Stimulated activated CD4-positive, alpha-beta T cell treated with anti-CD3 and anti-CD28 coated beads, Interleukin-15, amount 100 ng/mL, for 1 hour (primary cell): ENCODE measurements at places on chromosomes 6 and 20.

DNA sequence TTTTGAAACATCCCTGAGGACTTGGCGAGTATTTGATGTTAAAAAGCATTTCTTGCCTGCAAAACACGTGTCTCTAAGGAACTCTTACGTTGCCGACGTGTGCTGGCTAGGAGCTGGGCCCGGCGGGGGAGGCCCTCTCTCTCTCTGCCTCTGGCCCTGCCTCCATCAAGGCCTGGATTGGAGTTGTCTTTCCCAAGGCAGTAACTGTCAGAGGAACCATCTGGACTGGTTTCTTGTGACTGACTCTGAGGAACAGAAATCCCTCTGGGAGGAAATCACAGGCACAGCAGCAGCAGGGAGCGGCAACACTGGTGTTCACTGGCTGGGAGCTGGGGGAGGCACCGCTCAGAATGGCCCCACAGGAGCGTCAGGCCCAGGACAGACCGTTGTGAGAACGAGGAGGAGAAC, 244.2 kb downstream of the NRN1 start:
- DNase-seq, result no peak

DNA sequence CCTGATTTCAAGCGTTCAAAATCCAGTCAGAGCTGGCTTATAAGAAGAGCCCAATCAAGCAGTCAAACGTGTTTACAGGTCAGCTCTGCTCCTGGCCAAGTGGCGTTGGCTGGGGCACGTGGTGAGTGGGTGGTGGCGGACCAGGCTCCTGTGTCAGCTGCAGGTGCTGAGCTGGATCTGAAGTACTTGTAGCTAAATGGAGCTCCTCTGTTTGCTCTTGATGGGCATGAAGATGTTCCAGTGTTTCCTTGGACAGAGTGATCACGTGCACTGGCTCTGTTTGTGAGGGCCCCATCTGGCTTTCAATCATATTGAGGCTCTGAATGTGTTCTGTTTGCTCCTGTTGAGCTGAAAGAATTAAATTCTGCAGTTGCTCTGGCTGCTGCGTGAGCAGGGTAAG, 10.2 kb upstream of the MICAL1 start:
- DNase-seq, result no peak

DNA sequence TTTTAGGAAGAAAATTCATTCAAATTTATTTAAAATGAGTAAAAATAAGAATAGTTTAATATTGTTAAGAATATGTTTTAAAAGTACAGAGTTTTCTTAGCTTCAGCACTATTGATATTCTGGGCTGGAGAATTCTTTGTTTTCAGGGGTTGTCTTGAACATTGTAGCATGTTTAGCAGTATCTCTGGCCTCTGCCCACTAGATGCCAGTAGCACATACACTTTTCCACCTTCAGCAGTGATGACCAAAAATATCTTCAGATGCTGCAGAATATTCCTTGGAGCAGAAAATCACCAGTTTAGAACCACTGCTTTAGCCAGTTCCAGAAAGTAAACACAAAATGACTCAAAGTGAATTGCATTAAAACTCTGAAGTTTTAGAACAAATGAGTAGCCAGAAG, 19.4 kb upstream of the SDHAF4 start:
- no peak for DNase-seq

- no peak for DNase-seq
These were observed 442.9 kb downstream of the QKI start for GRCh38 chr6:163857421-163857820.

DNA sequence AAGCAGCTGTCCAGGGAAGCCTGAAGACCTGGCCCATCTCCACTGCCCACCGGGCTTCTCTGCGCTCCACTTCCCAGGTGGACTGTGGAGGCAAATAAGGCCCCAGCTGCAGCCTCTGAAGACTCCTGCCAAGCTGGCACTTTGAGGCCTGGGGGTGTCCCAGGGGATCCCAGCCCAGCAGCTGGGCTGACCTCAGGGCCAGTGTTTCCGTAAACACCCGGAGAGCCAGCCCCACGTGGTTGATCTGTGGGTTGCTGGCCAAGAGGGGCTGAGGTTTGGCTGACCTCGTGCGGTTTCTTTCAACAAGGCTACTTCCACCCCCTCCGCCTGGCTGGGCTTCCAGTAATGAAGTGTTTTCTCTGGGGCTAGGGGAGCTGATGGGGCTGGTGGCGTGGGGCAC, 12.4 kb upstream of the CCN5 start:
- DNase-seq, result no peak

- no peak for DNase-seq
These were observed 8.6 kb downstream of the SYNDIG1 start for GRCh38 chr20:24477831-24478547.

DNA sequence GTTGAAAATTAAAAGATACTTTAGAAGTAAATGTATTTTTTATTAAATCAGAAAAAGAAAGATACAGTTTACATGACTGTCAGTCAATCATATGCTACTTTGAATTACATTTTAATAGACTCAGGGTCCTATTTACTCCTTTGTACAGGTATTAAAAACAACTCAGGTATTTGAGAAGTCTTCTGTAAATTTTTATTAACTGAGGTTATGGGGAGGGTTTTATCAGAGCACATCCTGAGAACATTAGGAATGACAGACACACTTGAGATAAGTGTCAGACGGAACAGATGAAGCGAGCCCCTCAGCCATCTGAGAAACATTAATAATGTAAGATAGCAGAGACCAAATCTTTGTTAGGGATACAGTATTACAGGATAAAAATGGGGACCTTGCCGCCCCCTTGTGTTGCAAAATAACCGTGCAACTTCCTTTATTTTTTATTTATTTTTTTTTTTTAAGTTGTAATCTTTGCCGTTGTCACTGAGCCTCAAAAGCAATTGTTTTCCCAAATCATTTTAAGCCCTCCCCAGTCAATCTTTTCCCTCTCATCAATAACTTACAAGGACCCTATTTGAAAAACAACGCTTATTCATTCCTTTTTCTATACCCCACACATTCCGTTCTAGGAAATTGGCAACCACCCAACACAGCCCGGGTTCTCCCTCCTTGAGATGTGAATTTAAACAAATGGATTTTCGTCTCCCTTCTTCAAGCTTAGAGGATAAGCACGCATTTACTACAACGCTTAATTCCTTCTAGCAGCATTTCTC, 126.7 kb downstream of the BCAS1 start:
- DNase-seq, result no peak

DNA sequence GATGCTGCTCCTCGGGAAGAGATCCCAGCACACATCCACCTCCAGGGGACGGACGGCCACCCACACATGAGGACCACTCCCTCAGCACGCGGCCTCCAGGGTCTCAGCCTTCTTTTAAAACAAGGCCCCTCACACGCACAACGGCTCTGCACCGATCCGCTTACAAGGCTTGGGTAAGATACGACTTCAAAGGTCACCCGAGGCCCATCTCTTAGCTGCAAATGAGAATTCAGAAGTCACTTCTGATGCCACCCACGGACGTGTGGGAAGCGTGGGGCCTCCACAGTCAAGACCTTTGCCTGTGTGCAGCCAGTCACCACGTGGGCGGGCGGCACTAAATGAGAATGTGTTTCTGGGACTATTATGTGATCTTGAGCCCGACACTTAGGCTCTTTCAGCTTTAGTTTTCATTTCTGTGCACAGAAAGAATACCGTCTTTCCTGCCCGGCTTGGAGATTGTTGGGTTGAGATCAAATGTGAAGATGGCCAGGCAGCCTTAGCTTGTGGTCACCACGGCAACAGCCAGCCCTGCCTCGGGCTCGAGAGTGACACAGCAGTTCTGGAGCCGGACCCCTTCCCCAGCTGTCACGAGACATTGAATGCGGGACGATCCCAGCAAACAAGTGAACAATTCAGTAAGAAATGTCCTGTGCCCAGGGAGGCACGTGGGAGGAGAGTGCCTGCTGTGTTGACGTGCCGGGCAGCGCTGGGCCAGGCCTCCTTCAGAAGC, 91.6 kb downstream of the RAMACL start:
- peak; percentile 31 for DNase-seq

GRCh38 chr6:133590196-133590595, 298.7 kb upstream of the TCF21 start:
- no peak for DNase-seq

DNA sequence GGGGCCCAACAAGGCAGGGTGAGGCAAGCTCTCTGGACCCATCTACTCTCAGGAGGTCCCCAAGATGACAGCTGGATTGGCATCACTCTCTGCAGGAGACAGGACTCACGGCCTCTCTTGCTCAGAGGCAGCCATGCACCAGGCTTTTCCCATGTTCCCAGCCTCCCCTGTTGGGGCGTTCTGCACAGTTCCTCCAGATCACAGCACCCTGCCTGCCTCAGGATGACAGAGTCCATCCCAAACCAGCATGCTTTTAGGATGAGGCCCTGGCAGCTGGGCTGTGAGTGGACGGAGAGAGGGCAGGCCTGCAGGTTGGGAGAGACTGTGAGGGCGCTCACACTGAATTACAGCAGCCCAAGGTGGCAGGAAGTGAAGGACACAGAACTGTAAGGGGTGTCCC, 143.2 kb upstream of the MLN start:
- DNase-seq, result no peak

GRCh38 chr6:42335896-42336295, 115.8 kb downstream of the TRERF1 start:
- no peak for DNase-seq
